Spinal cord (tissue), 10 donors: ENCODE measurements at places on chromosomes 3 and 15. TPM values are rescaled to one million over a fixed set of nuclear protein-coding genes. Genes with fewer than 3 reads are reported as not detected.
A peak's percentile ranks its signal among the peaks of the same experiment; 100 is the strongest.

GRCh38 chr15:48650931-48651330 lies 5.4 kb upstream of the FBN1 start:
- no peak for DNase-seq
- no peak overlapping the region for H3K4me3 ChIP-seq
- no peaks in the 10 kb centered on the region for H3K27me3 ChIP-seq
- H3K36me3 ChIP-seq = no peaks in the 10 kb centered on the region
- H3K4me1 ChIP-seq = peaks cover 7% of the 10 kb centered on the region

- H3K27me3 ChIP-seq = peaks cover 9% of the 10 kb centered on the region
- DNase-seq = no peak
- no peaks in the 10 kb centered on the region for H3K36me3 ChIP-seq
Observed at GRCh38 chr3:195542316-195542697, 818 bp downstream of the PPP1R2 start.

DNA sequence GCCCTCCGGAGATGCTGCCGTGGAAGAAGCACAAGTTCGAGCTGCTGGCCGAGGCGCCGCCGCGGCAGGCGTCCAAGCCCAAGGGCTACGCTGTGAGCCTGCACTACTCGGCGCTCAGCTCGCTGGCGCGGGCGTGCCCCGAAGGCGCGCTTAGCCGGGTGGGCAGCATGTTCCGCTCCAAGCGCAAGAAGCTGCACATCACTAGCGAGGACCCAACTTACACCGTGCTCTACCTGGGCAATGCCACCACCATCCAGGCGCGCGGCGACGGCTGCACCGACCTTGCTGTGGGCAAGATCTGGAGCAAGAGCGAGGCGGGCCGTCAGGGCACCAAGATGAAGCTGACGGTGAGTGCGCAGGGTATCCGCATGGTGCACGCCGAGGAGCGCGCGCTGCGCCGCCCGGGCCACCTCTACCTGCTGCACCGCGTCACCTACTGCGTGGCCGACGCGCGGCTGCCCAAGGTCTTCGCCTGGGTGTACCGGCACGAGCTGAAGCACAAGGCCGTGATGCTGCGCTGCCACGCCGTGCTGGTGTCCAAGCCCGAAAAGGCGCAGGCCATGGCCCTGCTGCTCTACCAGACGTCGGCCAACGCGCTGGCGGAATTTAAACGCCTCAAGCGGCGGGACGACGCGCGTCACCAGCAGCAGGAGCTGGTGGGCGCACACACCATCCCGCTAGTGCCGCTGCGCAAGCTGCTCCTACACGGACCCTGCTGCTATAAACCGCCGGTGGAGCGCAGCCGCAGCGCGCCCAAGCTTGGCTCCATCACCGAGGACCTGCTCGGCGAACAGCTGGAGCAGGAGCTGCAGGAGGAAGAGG lies 1.3 kb downstream of the FAM43A start:
- H3K36me3 ChIP-seq = no peaks in the 10 kb centered on the region
- peaks cover 38% of the 10 kb centered on the region for H3K27me3 ChIP-seq
- peak overlapping the region; percentile 1 for H3K27ac ChIP-seq
- H3K4me1 ChIP-seq = peaks cover 40% of the 10 kb centered on the region
- peak; percentile 70 for DNase-seq

DNA sequence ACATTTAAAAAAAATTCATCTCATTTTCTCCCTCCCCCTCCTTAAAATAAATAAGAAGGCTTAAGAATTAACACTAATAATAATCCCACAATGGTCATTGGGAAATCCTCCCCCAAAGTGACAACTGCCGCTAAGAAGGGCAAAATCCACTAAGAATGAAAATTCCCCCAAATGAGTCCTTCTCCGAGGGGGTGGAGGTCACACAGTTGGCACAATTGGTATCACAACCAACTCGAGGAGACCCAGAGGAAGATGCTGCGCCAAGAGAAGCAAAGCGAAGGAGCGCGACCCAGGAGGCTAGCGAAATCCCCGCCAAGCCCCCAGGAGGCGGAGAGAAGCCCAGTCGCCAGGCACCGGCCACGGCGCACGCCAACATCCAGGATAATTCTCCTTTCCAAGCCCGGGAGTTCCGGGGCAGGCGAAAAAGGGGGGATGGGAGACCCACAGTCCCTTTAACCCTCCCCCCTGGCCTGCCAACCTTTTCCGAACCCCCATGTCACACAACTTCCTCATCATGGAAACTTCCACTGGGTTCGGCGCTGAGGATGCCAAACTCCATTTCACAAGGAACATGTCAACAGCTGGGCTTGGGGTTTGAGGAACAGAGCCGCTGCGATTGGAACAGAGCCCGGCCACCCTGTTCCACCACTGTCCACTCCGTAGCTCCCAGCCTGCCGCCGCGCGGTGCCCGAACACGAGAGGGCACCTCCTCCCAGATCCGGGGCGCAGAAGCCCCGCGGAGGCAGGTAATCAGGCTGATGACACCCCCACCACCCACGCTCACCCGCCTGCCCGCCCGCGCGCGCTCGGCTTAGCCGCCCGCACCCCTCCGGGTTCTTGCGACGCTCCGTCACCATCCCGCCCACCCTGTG lies 668 bp downstream of the THRB start:
- no peaks in the 10 kb centered on the region for H3K36me3 ChIP-seq
- H3K4me3 ChIP-seq = peak overlapping the region; percentile 74
- H3K27ac ChIP-seq = peak overlapping the region; percentile 63
- H3K4me1 ChIP-seq = peaks cover 15% of the 10 kb centered on the region

DNA sequence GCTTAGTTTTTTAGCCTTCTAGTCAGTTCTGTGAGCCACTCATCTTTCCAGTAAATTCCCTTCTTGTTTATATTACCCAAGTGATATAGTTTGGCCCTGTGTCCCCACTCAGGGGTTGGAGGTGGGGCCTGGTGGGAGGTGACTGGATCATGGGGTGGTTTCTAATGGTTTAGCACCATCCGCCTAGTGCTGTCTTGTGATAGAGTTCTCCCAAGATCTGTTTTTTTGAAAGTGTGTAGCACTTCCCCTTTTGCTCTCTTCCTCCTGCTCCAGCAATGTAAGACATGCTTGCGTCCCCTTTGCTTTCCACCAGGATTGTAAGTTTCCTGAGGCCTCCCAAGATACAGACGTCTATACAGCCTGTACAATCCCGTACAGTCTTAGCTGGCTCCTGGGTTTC lies 53.7 kb upstream of the INO80 start:
- H3K27ac ChIP-seq = no peak overlapping the region
- DNase-seq = no peak
- no peak overlapping the region for H3K4me3 ChIP-seq
- H3K36me3 ChIP-seq = no peaks in the 10 kb centered on the region

DNA sequence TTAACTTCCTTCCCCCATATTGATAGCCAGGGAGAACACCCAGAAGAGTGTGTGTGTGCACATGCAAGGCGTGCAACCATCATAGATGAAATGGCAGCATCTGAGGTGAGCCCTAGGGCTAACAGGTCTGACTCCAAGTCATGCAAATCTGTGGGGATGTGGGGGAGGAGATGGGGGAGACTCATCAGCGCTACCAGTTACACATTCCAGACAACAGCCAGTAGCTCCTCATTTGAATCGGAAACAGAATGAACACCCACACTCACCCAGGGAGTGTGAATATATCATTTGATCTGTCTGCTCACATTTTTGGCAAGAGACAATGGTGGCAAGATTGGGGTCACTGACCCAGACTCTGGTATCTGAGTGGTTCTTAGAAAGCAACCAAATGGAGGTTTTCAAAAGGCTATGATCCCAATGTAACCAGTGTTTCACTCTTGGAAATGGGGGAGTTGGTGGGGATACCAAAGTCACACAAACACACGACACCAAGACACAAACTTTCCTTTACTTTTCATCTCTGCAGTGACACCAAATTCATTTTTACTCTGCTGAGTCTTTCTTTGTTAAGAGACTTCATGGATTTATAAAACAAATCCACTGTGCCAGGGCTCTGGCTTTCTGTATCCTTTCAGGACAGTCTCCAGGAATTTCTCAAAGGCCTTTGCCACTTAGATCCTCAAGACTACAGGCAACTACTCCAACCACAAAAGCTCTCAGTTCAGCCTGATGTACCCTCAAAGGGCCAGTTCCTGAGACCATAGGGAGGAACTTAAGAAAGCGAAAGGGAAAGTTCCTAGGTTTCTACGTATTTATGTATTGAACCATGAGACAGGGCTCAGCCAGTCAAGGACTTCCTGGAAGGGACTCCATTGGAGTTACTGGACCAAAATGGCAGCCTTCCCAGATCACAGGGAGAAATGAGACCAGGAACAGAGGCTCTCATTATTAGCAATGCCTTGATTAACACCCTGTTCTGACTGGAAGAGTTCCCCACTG lies 2.2 kb downstream of the CDCP1 start:
- H3K4me1 ChIP-seq = peaks cover 14% of the 10 kb centered on the region
- DNase-seq = no peak
- peaks cover 47% of the 10 kb centered on the region for H3K27me3 ChIP-seq
- no peak overlapping the region for H3K4me3 ChIP-seq
- no peaks in the 10 kb centered on the region for H3K36me3 ChIP-seq

DNA sequence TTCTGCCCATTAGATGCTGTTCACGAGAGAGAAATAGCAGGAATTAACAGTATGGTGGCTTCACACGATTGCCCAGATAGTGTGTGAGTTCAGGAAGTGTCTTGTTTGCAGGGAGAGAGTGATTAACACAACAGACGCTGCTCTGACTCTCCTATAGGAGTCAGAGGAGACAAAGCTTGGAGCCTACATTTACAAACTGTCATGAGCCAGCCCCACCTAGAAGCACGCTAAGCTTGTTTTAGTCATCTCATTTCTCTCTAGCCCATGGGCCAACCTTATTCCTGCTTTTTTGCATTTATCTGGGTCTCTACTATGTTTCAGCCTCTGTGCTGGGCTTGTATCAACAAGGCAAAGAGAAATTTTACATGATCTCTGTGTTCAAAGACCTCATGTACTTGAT lies 128.3 kb upstream of the BFSP2 start:
- H3K27me3 ChIP-seq = no peaks in the 10 kb centered on the region
- H3K36me3 ChIP-seq = no peaks in the 10 kb centered on the region
- no peak overlapping the region for H3K27ac ChIP-seq
- DNase-seq = no peak
- H3K4me3 ChIP-seq = no peak overlapping the region
- H3K4me1 ChIP-seq = peaks cover under 1% of the 10 kb centered on the region

GRCh38 chr3:126060613-126061145 lies 23.2 kb downstream of the SLC41A3 start:
- peaks cover 46% of the 10 kb centered on the region for H3K36me3 ChIP-seq
- peaks cover 49% of the 10 kb centered on the region for H3K4me1 ChIP-seq
- no peak overlapping the region for H3K4me3 ChIP-seq
- no peak for DNase-seq

DNA sequence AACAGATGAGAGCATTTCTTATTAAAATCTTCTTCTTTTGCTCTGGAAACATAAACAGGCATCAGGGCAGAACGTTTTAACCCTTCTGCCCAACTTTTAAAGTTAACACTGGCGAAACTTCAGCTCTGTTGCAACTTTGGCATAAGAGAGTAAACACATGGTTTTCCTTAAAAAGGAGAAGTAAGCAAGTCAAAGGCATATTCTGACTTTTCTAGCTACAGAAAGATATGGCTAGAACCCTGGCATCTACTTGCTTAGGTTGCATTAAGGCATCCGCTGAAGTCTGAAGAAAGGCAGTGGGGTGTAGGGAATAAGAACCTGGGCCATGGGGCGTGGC lies 13.3 kb upstream of the IL16 start:
- DNase-seq = no peak
- no peak overlapping the region for H3K4me3 ChIP-seq
- no peaks in the 10 kb centered on the region for H3K36me3 ChIP-seq
- H3K4me1 ChIP-seq = peaks cover 19% of the 10 kb centered on the region

GRCh38 chr3:170603770-170604510 lies 18.1 kb upstream of the SLC7A14 start:
- DNase-seq = no peak
- H3K27ac ChIP-seq = no peak overlapping the region
- H3K4me1 ChIP-seq = no peaks in the 10 kb centered on the region
- H3K4me3 ChIP-seq = no peak overlapping the region
- H3K36me3 ChIP-seq = no peaks in the 10 kb centered on the region

DNA sequence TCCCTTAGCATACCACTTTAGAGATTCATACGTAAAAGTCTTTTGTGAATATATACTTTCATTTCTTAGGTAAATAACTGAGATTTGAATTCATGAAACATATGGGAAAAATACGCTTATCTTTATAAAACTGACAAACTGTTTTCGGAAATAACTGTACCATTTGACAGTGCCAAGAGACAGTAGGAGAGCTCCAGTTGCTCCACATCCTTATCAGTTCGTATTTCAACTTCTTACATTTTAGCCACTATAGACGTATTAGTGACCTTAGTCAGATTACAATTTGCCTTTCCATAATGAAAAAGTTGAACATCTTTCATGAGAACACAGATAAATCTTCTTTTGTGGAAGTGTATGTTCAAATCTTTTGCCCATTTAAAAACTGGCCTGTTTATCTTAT lies 133.5 kb downstream of the NR2E3 start:
- H3K36me3 ChIP-seq = peaks cover 4% of the 10 kb centered on the region
- no peaks in the 10 kb centered on the region for H3K4me1 ChIP-seq
- H3K27ac ChIP-seq = no peak overlapping the region
- no peak for DNase-seq
- H3K4me3 ChIP-seq = no peak overlapping the region

- H3K36me3 ChIP-seq = no peaks in the 10 kb centered on the region
- no peaks in the 10 kb centered on the region for H3K27me3 ChIP-seq
- H3K4me3 ChIP-seq = no peak overlapping the region
- H3K4me1 ChIP-seq = no peaks in the 10 kb centered on the region
Observed at GRCh38 chr3:122618614-122619013, 41.2 kb downstream of the PARP15 start.

- peaks cover 2% of the 10 kb centered on the region for H3K4me1 ChIP-seq
- H3K27me3 ChIP-seq = no peaks in the 10 kb centered on the region
- DNase-seq = no peak
- H3K36me3 ChIP-seq = no peaks in the 10 kb centered on the region
- no peak overlapping the region for H3K27ac ChIP-seq
Observed at GRCh38 chr15:94610485-94610884, 379.1 kb downstream of the MCTP2 start.

- H3K4me1 ChIP-seq = peaks cover 23% of the 10 kb centered on the region
- peak overlapping the region; percentile 55 for H3K27ac ChIP-seq
- DNase-seq = no peak
- H3K27me3 ChIP-seq = no peaks in the 10 kb centered on the region
- H3K36me3 ChIP-seq = peaks cover 8% of the 10 kb centered on the region
Observed at GRCh38 chr15:92915766-92916435, 15.8 kb downstream of the CHD2 start.

GRCh38 chr15:32717426-32718226 lies at the start of gene GREM1:
GREM1 (plus strand) TSS chr15:32718004; CDS start chr15:32730691, 12,687 bp downstream.
- H3K4me3 ChIP-seq = peak within 1 kb of the TSS; percentile 25
- peaks cover 21% of the 10 kb centered on the region for H3K4me1 ChIP-seq
- H3K27ac ChIP-seq = no peak within 1 kb of the TSS
- DNase-seq = no peak
- peaks cover 62% of the 10 kb centered on the region for H3K27me3 ChIP-seq
- no peaks in the 10 kb centered on the region for H3K36me3 ChIP-seq

DNA sequence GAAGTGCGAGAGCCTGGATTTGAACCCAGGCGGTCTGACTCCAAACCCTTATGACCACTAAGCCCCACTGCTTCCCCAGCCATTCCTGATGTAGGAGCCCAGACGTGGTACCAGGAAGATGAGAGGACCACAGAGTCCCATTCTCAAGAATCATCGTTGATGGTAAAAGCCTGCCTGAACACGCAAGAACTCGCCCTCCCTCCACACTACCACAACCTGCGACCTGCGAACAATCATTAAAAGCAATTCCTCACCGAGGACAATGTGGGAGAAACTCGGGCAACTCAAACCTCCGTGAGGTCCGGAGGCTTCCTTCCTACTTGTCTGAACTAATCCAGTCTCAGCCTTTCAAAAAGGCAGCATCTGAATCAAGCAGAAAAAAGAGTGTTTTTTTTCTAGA lies 10.3 kb downstream of the MAGI1 start:
- no peak overlapping the region for H3K27ac ChIP-seq
- no peaks in the 10 kb centered on the region for H3K27me3 ChIP-seq
- no peak overlapping the region for H3K4me3 ChIP-seq
- H3K4me1 ChIP-seq = peaks cover 4% of the 10 kb centered on the region
- H3K36me3 ChIP-seq = no peaks in the 10 kb centered on the region

The FGD5 gene
- 21.9 TPM for total RNA-seq

The DZIP3 gene
- 39.0 TPM for total RNA-seq
